ENCODE measurements at places on chromosomes 12 and 14. TPM values are rescaled to one million over a fixed set of nuclear protein-coding genes. Genes with fewer than 3 reads are reported as not detected.

DNA sequence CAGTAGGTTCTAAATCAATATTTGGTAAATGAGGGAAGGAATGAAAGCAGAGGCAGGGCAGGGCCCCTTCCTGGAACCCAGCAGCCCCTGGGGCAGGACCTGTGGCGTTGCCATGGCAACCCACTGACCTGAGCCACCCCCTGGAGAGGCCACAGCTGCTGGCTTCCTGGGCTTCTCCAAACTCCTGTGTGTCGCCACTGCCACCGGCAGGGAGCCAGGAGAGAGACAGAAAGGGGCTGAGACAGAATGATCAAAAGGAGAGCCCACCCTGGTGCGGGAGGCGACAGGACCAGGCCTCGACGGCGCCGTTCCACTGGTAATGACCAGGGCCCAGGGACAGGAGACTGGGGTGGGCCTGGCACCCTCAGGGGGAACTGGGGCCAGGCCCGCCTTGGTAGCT is 18.2 kb downstream of the RFX4 start:
- H3K4me3 ChIP-seq: no peak overlapping the region
- no peaks in the 10 kb centered on the region for H3K4me1 ChIP-seq
- DNase-seq: no peak
- H3K36me3 ChIP-seq: no peaks in the 10 kb centered on the region
- no peaks in the 10 kb centered on the region for H3K27me3 ChIP-seq

- no peak overlapping the region for H3K4me3 ChIP-seq
- peak; percentile 1 for DNase-seq
- H3K4me1 ChIP-seq: no peaks in the 10 kb centered on the region
These were observed 58.9 kb upstream of the FBXO33 start for GRCh38 chr14:39491134-39491571.

- H3K36me3 ChIP-seq: peaks cover 32% of the 10 kb centered on the region
- H3K27ac ChIP-seq: no peak overlapping the region
- H3K27me3 ChIP-seq: no peaks in the 10 kb centered on the region
- DNase-seq: no peak
- peak overlapping the region; percentile 85 for H3K4me3 ChIP-seq
- peaks cover 19% of the 10 kb centered on the region for H3K4me1 ChIP-seq
These were observed 2.6 kb downstream of the ARF6 start for GRCh38 chr14:49895480-49895879.

GRCh38 chr14:56049536-56049935 is 68.7 kb upstream of the PELI2 start:
- H3K27me3 ChIP-seq: peaks cover 21% of the 10 kb centered on the region
- H3K36me3 ChIP-seq: no peaks in the 10 kb centered on the region
- no peak overlapping the region for H3K27ac ChIP-seq
- no peak overlapping the region for H3K4me3 ChIP-seq
- H3K4me1 ChIP-seq: no peaks in the 10 kb centered on the region

- H3K4me1 ChIP-seq: peaks cover 7% of the 10 kb centered on the region
- peak; percentile 66 for DNase-seq
- peaks cover 6% of the 10 kb centered on the region for H3K36me3 ChIP-seq
- H3K4me3 ChIP-seq: no peak overlapping the region
These were observed 20.0 kb downstream of the BORCS5 start for GRCh38 chr12:12376646-12377448.

GRCh38 chr14:64549016-64549415 is 745 bp upstream of the PPP1R36 start:
- no peaks in the 10 kb centered on the region for H3K36me3 ChIP-seq
- no peaks in the 10 kb centered on the region for H3K4me1 ChIP-seq
- no peak for DNase-seq
- no peak overlapping the region for H3K27ac ChIP-seq
- H3K4me3 ChIP-seq: no peak overlapping the region

- H3K27ac ChIP-seq: no peak within 1 kb of the TSS
- no peaks in the 10 kb centered on the region for H3K4me1 ChIP-seq
- no peak within 1 kb of the TSS for H3K4me3 ChIP-seq
These were observed at the start of gene CD69 for GRCh38 chr12:9760699-9761418. TSS of gene CD69 (minus strand) at chr12:9760901. CDS start at chr12:9760820, 81 bp downstream.

DNA sequence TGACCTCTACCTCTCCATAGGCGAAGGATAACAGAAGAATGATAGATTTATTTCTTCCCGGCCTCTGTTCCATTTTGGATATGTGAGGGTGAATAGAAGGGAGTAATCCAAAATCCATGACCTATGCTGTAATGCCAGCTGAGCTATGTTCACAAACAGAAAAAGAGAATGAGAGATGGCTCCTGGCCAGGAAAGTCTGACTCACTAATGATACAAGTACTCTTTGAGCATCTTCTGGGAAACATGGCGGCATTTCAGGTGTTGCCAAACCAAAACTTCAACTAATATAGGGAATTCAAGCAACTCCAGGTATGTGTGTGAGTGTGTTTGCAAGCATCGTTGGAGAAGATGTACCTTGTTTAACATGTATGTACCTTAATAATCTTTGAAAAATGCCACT is 55.1 kb downstream of the MED13L start:
- H3K27ac ChIP-seq: no peak overlapping the region
- H3K27me3 ChIP-seq: no peaks in the 10 kb centered on the region

GRCh38 chr12:108766294-108766693 is 35.0 kb upstream of the CORO1C start:
- no peaks in the 10 kb centered on the region for H3K27me3 ChIP-seq
- H3K4me3 ChIP-seq: no peak overlapping the region
- no peak overlapping the region for H3K27ac ChIP-seq
- no peak for DNase-seq
- H3K4me1 ChIP-seq: no peaks in the 10 kb centered on the region
- H3K36me3 ChIP-seq: no peaks in the 10 kb centered on the region

DNA sequence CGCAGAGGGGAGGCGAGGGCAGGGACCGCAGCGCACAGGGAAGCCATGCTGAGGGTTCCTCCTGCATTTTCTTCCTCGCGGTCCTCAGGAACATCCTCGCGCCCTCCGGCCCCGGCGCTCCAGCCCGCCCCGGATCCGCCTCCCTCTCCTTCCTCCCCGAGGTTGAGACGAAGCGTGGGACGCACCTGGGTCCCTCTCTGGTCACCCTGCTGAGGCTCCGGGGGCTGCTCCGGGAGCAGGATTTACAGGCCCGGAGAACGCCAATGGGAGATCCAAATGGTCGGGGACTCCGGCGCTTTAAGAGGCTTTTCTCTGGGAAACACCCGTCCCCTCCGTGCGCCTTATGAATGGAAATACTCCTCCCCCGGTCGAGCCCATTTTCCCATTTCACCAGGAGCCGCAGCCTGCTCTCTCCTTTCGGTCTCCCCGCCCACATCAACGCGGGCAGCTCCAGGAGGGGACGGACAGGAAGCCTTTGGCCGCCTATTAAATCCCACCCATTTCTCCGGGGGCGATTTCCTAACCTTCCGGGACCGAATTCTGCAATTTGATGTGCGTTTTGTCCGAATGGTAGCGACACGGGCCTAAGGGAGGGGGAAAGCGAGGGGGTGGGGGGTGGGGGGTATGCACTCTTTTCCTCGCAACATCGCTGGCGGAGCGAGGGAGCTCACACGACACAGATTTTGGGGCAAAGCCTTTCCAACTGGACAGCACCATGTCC is at the start of gene UNC79:
Gene UNC79 (plus strand): TSS at position 625 of the 721 bp plus-strand sequence. CDS start 91 bp downstream, at position 716.
- no peaks in the 10 kb centered on the region for H3K36me3 ChIP-seq
- H3K27ac ChIP-seq: no peak within 1 kb of the TSS
- peak; percentile 88 for DNase-seq
- H3K4me1 ChIP-seq: peaks cover 4% of the 10 kb centered on the region

DNA sequence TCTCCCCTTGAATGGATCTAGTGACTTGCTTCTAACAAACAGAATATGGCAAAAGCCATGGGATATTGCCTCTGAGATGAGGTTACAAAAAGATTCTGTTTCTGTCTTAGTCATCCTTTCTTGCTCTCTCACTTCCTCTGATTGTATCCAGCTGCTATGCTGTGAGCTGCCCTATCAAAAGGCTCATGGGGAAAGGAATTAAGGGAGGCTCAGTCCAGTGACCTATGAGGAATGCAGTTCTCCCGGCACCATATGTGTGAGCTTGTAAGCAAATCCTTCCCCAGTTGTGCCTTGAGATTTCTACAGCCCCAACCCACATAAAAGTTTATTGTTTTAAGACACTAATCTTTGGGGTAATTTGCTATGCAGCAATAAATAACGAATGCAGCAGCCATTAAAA is 183.1 kb downstream of the KLHL28 start:
- H3K4me1 ChIP-seq: no peaks in the 10 kb centered on the region
- no peak overlapping the region for H3K4me3 ChIP-seq
- H3K27ac ChIP-seq: no peak overlapping the region

DNA sequence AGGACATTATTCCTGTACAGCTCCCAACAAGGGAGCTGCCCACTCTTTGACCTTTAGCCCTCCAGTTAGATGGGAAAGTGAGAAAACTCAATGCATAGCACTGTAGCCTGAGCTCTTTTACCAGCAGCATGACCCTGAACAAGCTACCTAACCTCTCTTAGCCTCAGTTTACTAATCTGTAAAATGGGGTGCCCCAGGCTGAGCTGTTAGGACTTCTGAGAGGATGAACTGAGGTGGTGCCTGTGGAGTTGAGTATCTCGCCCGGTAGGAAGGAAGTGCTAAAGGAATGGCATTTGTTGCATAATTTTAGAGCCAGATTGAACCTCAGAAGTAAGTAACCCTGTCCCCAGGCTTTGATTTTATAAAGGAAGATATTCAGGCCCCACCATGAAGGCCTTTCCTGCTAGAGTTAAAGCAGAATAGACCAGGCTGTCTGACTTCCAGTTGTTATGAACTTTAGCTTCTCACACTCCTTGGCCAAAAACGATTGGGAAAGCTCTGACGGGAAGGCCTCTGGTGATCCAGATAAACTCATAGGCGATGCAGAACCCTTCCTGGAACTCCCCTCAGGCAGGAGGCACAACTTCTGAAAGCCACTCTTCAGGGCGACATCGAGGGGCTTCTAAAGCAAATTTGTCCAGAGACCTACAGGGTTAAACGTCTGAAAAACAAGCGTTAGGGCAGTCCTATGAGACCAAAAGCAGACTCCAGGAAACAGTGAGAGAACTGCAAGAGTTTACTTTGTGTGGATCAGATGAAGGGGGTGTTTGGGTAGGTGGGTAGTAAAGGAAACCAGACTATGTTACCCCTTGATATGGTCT is 2.5 kb upstream of the SERPINA10 start:
- H3K4me3 ChIP-seq: no peak overlapping the region
- H3K4me1 ChIP-seq: no peaks in the 10 kb centered on the region
- H3K36me3 ChIP-seq: no peaks in the 10 kb centered on the region
- H3K27ac ChIP-seq: no peak overlapping the region
- no peak for DNase-seq

DNA sequence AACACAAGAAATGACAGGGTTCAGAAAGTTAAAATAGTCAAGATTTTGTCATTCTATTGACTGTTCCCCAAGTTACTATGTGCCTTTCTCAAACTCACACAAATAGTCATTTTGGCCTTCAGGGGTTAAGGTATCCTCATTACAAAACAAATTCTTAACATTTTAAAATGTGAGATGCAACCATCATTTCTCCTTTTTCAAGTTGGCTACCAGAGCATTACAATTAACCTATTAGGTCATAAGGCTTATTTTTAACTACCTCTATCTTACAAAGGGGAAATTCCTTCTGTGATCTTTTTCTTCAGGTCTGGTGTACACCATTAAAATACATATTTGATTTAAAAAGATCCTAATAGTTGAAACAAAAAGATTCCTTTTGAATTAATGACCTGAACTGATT is 61.2 kb downstream of the SLC38A1 start:
- DNase-seq: no peak
- H3K4me1 ChIP-seq: peaks cover 6% of the 10 kb centered on the region
- H3K36me3 ChIP-seq: peaks cover 69% of the 10 kb centered on the region
- H3K4me3 ChIP-seq: no peak overlapping the region
- no peak overlapping the region for H3K27ac ChIP-seq
- H3K27me3 ChIP-seq: no peaks in the 10 kb centered on the region

DNA sequence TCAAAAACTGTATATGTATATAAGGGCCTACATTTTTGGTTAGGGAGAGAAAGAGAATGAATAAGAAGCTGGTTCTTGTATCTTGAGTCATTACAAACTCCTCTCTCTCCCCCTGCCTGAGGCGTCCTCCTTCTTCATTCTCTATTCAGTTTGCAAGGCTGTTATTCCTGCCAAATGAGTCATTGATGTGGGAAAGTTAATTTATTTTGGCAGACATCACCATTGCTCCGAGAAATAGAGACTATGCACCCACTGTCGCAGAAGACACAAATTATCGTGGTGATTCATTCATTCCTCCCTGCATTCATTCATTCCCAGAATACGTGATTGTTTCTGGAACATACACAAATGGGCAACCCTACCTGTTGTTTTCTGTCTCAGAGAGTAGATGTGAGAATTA is 112.5 kb upstream of the MED13L start:
- DNase-seq: no peak
- peaks cover 13% of the 10 kb centered on the region for H3K4me1 ChIP-seq
- no peak overlapping the region for H3K4me3 ChIP-seq
- H3K27ac ChIP-seq: peak overlapping the region; percentile 97
- H3K27me3 ChIP-seq: no peaks in the 10 kb centered on the region
- no peaks in the 10 kb centered on the region for H3K36me3 ChIP-seq

DNA sequence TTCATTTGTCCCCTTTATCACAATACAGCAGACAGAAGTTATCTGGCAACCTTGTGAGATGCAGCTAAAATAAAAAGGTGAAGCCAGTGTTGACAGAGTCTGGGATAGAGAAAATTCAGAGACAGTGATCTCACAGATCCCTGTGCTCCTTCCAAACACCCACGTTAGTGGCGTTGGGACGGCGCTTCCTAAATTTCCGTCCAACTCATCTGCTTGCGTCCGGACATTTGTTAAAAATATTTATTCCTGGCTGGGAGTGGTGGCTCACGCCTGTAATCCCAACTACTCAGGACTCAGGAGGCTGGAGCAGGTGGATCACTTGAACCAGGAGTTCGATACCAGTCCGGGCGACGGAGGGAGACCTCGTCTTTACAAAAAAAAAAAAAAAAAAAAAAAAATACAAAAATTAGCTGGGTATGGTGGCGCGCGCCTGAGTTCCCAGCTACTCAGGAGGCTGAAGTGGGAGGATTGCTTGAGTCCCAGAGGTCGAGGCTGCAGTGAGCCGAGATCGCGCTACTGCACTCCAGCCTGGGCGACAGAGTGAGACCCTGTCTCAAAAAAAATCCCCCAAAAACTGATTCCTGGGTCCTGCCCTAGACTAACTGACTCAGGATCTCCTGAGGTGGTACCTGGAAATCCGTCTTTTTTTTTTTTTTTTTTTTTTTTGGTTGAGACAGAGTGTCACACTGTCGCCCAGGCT is 708 bp upstream of the TCTN1 start:
- no peak for DNase-seq
- peak overlapping the region; percentile 64 for H3K4me3 ChIP-seq
- H3K27me3 ChIP-seq: no peaks in the 10 kb centered on the region

GRCh38 chr12:43742106-43742505 is 16.5 kb downstream of the PUS7L start:
- H3K27ac ChIP-seq: peak overlapping the region; percentile 34
- H3K27me3 ChIP-seq: no peaks in the 10 kb centered on the region
- peaks cover 22% of the 10 kb centered on the region for H3K36me3 ChIP-seq
- no peak for DNase-seq
- peaks cover 13% of the 10 kb centered on the region for H3K4me1 ChIP-seq

GRCh38 chr12:227923-228845 is 14.2 kb upstream of the SLC6A12 start:
- DNase-seq: no peak
- H3K4me1 ChIP-seq: no peaks in the 10 kb centered on the region
- no peak overlapping the region for H3K4me3 ChIP-seq

Gene CREBL2
- 16.2 TPM for polyA plus RNA-seq

Gene TMED10
- 168 TPM for polyA plus RNA-seq

Gene LRP1-AS
- polyA plus RNA-seq: not detected

Data from SK-N-SH (cell line).